NCI-H1105 treated with DMSO at 0.1 percent for 48 hours (cell line): ENCODE measurements at places on chromosomes 5 and 9.

DNA sequence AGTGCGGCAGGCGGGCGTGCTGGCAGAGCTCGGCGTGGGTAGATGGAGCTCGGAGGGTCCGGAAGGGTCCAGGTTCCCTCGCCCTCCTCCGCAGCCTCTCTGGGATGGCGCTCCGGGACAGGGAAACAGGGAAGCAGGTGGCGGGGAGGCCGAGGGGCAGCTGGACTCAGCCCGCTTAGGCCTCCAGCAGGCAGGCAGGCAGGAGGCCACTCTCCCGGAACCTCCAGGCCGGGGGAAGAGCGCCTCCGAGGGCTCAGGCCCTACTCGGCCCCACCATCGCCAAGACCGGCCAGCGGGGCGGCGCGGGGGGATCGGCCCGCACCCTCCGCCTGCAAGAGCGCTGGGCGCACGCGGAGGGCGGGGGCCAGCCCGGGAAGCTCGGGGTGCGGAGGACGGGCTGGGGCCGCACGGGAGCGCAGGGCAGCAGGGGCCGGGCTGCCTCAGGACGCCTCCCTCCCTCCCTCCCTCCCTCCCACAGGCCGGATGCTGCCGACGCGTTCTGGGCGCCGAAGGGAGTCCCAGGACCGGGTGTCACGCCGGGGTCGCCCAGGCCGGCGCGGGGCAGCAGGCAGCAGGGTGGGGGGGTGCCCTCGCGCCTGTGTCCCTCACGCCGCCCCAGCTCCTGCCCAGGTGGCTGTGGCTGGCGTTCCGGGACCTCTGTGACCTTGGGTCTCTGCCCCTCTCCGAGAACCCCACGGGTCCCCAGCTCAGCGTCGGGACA, 977 bp downstream of the MGAT4B start:
- DNase-seq, result no peak

- DNase-seq, result no peak
Measured at GRCh38 chr5:157172403-157172802, 6.3 kb upstream of the GARIN3 start.

GRCh38 chr5:130138406-130139045, 234.3 kb downstream of the CHSY3 start:
- no peak for DNase-seq

DNA sequence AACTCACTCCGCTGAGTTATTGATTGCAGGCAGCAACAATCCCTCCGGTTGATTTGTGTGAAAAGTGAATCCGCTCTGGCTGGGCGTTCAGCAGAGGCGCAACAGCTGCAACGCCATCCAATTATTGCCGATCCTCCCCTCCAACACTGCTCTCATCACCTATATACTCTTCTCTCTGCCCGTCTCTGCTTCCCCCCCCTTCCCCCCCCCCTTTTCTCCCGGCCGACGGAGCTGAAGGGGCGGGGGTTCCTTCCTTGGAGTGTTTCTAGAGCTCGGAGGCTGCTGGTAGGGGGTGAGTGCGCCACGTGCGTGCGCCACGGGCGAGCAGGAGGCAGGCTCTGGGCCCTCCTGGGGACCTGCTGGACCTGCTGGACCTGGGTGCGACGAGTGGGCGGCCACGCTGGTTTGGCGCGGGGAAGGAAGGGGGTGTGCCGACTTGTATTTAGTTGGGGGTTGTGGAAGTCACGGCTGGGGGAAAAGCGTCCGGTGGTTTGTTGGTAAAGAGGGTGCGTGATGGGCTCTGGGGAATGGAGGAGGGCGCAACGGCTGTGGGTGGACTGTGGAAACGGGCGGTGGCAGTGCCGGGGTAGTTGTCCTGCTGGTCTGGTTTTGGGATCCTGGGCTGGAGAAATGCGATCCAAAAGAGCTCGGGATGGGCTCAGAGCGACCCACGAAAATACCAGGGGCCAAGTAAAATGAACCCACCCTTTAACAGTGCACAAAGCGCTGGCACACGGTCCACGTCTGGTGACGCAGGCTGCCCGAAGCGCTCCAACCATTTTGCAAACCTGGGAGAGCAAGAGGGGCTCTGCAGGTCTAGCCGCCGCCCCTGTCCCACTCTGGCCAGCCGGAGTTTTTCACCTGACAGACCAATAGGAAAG, 6.4 kb upstream of the MEF2C start:
- no peak for DNase-seq

DNA sequence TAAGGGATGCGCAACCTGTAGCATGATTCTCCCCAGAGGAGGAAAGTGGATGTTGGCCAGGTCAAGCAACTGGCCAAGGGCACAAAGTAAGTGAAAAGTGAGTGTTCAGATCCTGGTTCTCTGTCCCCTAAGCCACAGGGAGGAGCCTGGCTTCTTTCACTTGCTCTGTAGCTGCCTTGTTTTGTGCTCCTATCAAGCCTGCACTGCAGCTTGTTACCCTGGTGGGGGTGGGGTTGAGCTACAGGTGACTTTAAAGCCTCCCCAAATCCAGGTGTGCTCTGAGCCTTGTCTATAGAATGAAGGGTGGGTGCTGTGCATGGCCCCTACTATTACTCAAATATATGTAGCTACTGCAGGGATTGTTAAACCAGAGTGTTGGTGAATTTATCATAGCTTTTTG, 32.9 kb downstream of the RALGPS1 start:
- no peak for DNase-seq

DNA sequence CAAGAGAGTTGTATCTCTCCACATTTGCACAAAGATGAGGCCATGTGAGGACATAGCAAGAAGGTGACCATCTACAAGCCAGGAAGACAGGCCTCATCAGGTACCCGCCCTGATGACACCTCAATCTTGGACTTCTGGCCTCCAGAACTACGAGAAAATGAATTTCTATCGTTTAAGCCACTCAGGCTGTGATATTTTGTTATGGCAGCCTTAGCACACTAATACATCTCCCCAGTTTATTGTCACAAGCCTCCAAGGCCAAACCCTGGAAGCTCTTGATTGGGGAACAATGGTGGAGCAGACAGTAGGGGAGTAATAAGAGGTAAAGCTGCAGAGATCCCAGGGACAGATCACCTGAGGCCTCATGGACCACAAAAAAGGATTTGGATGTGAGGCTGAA, 7.7 kb upstream of the P4HA2 start:
- no peak for DNase-seq

GRCh38 chr5:16450163-16450562, 15.4 kb downstream of the ZNF622 start:
- no peak for DNase-seq

GRCh38 chr5:56465769-56466135, 232.6 kb upstream of the ANKRD55 start:
- no peak for DNase-seq

DNA sequence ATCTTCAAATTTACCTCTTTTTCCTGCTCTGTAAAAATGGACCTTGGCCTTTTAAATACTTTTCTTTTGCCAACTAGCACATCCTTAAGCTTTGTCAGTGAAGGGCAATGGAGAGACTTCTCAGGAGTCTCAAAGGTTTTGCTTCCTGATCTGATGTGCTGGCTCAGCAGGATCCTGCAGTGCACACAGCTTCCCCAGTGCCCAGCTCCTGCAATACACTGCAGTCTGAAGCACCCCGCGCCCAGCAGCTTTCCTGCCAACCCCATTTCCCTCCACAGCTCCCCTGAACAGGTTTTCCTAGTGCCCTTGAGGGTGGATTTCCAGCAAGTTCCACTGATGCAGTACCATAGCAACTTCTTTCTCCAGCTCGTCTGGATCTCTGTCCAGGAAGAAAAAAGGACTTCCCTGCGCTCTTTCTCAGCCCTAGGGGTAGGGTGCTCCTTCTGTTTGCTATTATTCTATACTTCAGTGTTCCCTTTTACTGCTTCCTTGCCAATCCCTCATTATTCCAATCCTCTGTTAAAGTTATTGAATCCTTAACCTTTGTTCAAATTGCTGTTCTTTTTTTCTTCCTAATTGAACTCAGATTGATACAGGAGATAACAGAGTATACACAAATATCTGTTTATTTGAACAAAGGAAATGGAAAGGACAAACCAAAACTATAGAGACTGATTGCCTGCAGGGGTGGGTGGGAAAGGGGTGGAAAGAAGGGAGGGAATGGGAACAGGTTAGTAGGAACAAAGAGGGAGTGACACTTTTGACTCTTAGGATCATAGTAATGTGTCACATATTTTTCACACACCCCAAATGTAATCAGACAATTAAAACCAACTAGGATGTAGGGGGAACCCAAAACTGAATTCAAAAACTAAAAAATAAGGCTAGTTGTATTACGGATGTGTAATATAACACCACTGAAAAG, 8.5 kb downstream of the SNAPC3 start:
- DNase-seq, result no peak

DNA sequence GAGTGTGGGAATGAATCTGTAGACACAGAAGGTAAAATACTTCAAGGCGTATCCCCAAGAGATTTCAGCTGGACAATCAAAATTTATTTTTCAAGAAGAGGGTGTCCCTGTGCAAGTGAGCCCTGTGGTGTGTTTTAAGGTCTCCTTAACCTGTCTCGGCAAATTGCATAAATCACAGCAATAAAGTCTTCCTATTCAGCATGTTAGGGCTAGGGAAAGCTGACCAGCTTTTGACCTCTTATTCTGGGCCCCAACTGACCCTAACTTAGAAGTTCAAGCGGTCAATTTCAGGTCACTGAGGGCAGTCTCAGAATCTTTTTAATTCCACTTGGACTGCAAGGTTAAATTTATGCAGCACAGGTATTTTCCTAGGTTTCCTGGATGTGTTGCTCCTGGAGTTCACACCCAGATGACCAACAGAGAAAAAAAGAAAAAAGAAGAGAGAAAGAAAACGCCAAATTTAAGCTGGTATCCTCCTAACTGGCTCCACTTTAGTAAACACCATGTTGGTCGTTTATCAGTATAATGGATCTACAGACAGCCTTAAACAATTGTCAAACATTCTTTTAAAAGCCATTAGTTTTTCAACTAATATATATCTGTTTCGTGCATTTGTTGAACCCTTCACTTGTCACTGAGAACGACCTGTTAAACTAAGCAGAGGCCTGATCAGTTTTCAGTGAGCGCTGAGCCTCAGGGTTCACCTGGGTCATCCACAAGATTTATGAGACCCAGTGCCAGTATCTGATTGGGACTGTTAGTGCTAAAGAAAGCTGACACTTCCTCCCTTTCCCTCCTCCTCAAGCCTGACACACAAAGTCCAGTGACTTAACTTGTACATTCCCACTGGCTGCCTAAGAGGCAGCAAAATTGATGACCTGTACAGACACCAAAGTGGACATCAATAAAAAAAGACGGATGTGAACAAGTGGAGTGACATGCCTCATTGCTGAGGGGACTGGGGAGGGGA, 546.1 kb downstream of the NR2F1-AS1 start:
- no peak for DNase-seq

- DNase-seq, result peak; percentile 31
Measured at GRCh38 chr5:115838885-115839518, 2.4 kb downstream of the ATG12 start.

- DNase-seq, result no peak
Measured at GRCh38 chr5:181189363-181189961, 15.5 kb downstream of the TRIM7 start.

DNA sequence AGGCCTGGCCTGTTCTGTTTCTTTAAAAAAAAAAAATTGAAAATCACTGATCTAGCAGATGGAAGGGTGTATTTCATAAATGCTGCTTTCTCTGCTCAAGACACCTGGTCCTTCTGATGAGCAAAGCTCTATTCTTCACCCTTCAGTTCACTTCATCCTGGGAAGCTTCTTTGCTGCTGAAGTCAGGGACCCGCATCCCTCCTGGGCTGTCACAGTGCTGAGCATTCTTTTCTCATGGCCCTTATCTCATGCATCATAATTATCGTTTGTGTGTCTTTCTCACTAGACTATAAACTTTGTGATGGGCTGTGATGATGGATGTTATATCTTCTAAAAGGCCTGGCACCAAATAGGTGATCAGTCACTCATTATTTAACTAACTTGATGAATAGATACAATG, 461.0 kb downstream of the GADD45G start:
- no peak for DNase-seq

DNA sequence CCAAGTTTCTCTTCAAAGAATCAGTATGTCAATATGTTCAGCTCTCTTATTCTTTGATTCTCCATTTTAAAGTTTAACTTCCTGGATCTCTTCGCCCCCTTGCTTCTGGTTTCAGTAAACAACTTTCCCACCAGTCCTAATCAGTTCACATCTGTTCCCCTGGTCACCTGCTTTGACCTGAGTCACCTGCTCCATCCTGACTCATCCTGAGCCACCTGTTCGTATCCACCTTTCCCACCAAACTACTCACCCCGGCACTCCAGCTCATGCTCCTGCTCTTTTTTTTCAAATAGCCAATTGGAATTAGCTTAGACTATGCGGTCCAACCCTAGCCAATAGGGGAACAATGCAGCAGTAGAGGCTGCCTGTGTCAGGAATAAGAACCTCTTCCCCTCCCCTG, 23.6 kb upstream of the CSF1R start:
- DNase-seq, result no peak

- no peak for DNase-seq
Measured at GRCh38 chr9:17929506-17929905, 350.6 kb downstream of the SH3GL2 start.

- DNase-seq, result no peak
Measured at GRCh38 chr9:38119560-38120236, 50.7 kb upstream of the SHB start.

GRCh38 chr9:89461265-89461664, 36.6 kb downstream of the SEMA4D start:
- DNase-seq, result no peak

DNA sequence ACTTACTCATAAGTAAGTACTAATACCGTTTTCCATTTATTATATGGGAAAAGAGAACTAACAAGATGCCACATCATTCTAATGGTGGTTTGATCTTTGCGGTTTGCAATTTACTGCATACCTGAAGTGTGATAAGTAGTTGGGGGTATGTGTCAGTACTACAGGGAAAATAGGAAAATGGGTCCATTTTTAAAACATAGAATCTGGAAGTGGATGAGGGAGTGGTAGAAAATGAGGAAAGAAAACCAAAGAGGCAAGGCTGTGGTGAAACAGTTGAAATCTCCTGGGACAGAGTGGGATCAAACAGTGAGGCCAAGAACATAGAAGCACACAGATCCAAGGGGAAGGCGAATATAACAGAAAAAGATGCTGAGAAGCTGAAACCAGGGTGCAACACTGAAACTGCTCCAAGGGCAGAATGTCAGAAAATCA, 6.7 kb downstream of the ADAMTSL1 start:
- no peak for DNase-seq

DNA sequence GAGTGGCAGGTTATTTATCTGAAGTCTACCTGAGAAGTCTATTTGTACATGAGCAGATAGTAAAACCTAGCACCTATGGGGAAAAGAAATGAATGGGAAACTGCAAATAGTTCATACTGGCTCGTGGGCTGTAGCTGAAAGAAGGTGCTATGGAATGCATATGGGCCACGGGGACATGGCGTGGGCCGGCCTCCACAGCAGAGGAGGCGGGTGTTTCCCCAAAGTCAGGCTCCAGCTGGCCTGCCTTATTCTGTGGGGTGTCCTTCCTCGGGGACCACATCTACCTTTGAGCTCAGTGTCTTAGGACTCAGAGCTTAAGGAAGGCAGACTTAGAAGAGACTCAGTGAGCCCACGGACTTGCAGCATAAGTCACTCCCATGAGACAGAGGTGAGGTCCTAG, 350.5 kb upstream of the PANK3 start:
- no peak for DNase-seq
